Bone marrow (tissue), 2 donors: ENCODE measurements at places on chromosomes 12 and 14.

DNA sequence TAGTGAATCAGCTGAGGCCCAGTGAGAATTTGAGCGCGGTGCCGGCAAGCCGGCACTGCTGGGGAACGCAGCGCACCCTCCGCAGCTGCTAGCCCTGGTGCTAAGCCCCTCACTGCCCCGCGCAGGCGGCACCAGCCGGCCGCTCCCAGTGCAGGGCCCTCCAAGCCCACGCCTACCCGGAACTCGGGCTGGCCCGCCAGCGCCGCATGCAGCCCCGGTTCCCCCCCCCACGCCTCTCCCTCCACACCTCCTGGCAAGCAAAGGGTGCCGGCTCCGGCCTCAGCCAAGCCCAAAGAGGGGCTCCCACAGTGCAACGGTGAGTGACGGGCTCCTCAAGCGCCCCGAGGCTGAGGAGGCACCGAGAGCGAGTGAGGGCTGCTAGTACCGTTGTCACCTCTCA, 54.5 kb upstream of the VASH1 start:
- DNase-seq = no peak

GRCh38 chr12:95633049-95633731, 81.9 kb upstream of the USP44 start:
- peak; percentile 4 for DNase-seq

- no peak for DNase-seq
These were observed 39.8 kb upstream of the CMKLR1 start for GRCh38 chr12:108378926-108379325.

DNA sequence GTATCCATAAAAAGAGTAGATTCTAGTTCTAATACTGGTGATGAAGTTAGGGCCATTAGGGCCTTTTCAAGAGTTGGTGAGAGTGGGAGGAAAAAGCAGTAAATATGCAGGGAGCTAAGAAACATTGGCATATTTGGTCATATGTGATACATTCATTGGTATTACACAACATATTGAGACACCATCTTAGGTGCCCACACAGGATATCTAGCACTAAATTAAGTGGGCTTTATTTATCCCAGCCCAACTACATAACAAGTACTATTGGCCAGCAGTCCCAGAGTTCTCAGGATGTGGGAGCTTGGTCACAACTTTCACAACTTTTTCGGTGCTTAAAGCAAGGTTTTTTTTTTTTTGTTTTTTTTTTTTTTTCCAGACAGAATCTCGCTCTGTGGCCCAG, 2.0 kb upstream of the ING4 start:
- DNase-seq = no peak

GRCh38 chr12:159156-159782, 54.7 kb downstream of the SLC6A12 start:
- no peak for DNase-seq

- DNase-seq = no peak
These were observed 6.2 kb downstream of the TBX5 start for GRCh38 chr12:114399664-114400211.

GRCh38 chr12:19431407-19432308, 7.6 kb upstream of the AEBP2 start:
- DNase-seq = no peak

DNA sequence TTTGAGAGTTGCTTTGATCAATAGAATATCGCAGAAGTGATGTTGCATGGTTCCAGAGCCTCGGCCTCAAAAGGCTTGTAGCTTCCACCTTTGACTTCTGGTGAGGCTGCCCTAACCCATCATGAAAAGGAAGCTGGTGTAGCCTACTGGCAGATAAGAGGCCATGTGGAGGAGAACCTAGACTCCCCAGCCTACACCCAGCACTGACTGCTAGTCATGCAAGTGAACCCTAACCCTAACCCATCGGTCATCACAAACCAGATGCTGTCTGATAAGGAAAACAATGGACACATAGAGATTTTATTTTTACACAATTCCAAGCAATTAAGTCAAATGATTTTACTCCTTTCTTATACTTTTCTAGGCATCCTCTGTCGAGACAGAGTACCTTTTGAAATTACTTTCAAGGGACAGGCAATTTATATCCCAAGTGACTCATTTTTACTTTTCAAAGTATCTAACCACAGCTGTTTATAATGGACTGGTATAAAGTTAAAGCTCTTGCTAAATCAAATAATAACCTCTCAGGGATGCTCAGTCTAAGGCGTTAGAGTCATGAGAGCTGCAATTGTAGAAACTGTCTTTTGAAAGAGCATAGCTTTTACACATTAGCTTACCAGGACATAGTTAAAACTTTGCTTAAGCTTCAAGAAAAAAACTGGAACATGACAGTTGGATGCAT, 17.6 kb downstream of the PTPRB start:
- no peak for DNase-seq

- DNase-seq = peak; percentile 80
These were observed at the start of gene RABGGTA for GRCh38 chr14:24271134-24271833. Gene RABGGTA (minus strand): TSS chr14:24271597. CDS start chr14:24271115, 482 bp downstream.
